Pulmonary artery endothelial cell (primary cell): ENCODE measurements at places on chromosomes 12 and 14. TPM values are rescaled to one million over a fixed set of nuclear protein-coding genes. Genes with fewer than 3 reads are reported as not detected.

- no peak for DNase-seq
Measured at GRCh38 chr14:60970146-60970545, 10.7 kb downstream of the TRMT5 start.

DNA sequence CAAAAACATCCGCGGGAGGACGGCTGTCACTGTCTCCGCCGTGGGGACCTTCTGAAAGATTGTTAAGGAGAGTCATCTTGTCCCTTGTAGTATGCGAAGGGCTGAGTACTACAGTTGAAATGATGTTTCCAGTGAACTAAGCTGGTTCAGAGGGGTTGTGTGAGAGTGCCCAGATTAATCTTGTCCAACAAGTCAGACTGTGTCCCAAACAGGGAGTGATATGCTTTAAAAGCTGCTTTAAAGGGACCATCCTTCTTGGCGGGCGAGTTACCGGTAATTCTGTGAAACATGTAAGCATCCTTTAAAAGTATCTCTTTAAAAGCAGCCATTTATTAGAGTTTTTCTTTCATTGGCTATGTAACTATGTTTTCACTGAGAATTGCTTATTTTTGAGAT lies 1.1 kb downstream of the WDR20 start:
- DNase-seq, result no peak

GRCh38 chr12:5870183-5870582 lies 74.9 kb downstream of the ANO2 start:
- DNase-seq, result no peak

- DNase-seq, result no peak
Measured at GRCh38 chr12:88339966-88340365, 197.9 kb downstream of the TMTC3 start.

- DNase-seq, result peak; percentile 65
Measured at GRCh38 chr12:77231501-77231918, 166.1 kb upstream of the E2F7 start.

DNA sequence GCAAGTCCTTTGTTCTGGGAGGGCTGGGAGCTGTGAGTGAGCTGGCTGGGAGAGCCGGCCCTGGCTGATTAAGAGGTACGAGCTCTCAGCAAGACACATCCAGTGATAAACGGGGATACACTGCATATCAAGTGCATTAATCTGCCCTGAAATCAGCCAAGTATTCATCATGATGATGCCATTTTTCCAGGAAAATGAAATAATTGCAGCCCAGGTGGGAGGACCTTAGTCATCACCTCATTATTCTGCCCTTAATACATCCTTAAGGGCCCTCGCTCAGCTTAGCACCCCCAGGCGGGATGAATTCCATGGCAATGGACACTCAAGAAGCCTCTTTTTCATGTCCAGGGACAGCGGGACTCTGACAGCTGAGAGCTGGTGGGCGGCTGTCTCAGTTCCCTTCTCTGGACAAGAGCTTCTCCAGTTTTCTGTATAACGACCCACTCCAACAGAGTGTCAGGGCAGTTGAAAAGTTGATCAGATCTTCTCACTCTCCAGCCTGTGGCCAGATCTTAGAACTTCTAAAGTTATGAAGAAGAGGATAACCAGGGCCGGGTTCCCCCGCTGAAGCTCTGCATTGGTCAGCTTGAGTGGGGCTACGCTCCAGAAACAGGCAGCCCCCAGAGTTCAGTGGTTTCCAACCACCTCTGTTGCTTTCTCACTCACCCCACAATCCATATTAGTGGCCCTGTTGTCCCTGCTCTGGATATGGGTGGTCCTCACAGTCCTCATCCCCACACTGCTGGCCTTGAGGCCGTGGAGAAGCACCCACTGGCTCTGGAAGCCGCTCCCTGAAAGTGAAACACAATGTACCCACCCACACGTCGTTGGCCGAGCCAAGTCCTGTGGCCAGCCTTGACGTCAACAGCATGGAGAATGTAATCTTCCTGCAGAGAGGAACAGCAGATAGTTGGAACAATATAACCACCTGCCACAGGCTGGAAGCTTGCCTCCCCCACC lies 306.2 kb upstream of the DIO3 start:
- DNase-seq, result no peak

DNA sequence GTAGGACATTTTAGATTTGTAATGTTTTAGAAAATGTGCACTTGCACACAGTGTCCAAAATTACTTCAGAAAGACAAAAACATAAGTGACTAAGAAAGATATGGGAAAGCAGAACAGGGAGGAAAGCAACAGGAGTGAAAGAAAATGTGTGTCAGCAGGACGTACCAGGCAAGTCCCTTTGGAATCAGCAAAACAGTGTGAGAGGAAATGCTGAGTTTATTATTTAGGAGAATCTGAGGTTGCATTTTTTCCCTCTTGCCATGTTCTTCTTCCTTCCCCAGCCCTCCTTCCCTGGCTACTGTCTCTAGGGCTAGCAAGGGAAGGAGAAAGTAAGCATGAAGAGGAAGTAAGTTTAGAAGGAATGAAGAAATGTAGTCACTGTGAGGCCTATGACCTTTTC lies 67.7 kb upstream of the CD163 start:
- no peak for DNase-seq

Gene RIMBP2
- total RNA-seq, result not detected in 2 replicates

Gene KCNJ8
- not detected in 2 replicates for total RNA-seq
